ENCODE measurements at places on chromosomes 1 and 21. TPM values are rescaled to one million over a fixed set of nuclear protein-coding genes. Genes with fewer than 3 reads are reported as not detected.

The LCA5L gene
- 1.3 TPM for total RNA-seq

The CLCA1 gene
- not detected for total RNA-seq

The ROR1 gene
- total RNA-seq: 8.6 TPM

The PCSK9 gene
- 2.7 TPM for total RNA-seq

The CD247 gene
- total RNA-seq: 0.36 TPM

The FBLIM1 gene
- total RNA-seq: 31.4 TPM

The CIART gene
- total RNA-seq: 2.7 TPM

The S100A3 gene
- 119 TPM for total RNA-seq

The SH3D21 gene
- total RNA-seq: 2.7 TPM

The ARPC5 gene
- 204 TPM for total RNA-seq

All from A549 treated with AZD2906 at 1 μM for 4 hours (cell line).